Activated T-helper 1 cell treated with anti-CD3 and anti-CD28 coated beads, Interleukin-12 subunit alpha, Interleukin-12 subunit beta, Interleukin-2, Interleukin-4 antibody, amounts not matched to agents 30 ng/mL and 10 ng/mL and 1 ng/mL, durations not matched to agents 14 hours and 24 hours and 36 hours (primary cell): ENCODE measurements at places on chromosomes 11 and 22. TPM values are rescaled to one million over a fixed set of nuclear protein-coding genes. Genes with fewer than 3 reads are reported as not detected.

APOA4 gene
- not detected in 2 replicates for total RNA-seq

UBQLNL gene
- 0.18 TPM in 1 of 2 replicates, not detected in the other for total RNA-seq

MN1 gene
- total RNA-seq = 0.07 and 0.08 TPM in 2 replicates

ZBTB16 gene
- total RNA-seq = 3.4 and 3.9 TPM in 2 replicates

ANKK1 gene
- total RNA-seq = not detected in 2 replicates

PHOX2A gene
- not detected in 2 replicates for total RNA-seq

MRGPRX3 gene
- not detected in 2 replicates for total RNA-seq

CYP2D6 gene
- total RNA-seq = 4.1 and 4.6 TPM in 2 replicates

IL18BP gene
- total RNA-seq = 15.6 and 18.5 TPM in 2 replicates

MS4A12 gene
- total RNA-seq = not detected in 2 replicates

ARFGAP2 gene
- 111 and 116 TPM in 2 replicates for total RNA-seq

OR52E8 gene
- not detected in 2 replicates for total RNA-seq
